ENCODE measurements at places on chromosomes 1 and 21.

- no peak for DNase-seq
Measured at GRCh38 chr1:240492832-240493440, 119.0 kb downstream of the GREM2 start.

- no peak for DNase-seq
Measured at GRCh38 chr1:93186667-93187066, 6.1 kb downstream of the CCDC18 start.

- no peak for DNase-seq
Measured at GRCh38 chr1:47235806-47236205, 3.8 kb upstream of the TAL1 start.

DNA sequence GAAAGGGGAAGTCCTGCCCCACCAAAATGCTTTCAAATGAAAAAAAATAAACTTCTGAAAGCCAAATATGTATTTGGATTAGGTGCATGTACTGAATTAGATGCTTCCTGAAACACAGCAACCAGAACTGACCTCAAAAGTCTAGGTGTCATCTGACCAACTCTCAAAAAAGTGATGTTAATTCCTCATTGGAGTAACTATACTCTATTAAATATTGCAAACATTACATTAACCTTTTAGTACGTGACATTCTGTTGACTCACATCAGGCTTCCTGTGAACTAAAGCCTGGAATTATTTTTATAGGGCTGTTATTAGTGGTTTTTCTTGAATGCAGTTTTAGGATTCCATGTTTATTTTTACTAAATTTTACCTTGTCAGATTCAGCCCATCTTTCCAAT is 73.5 kb downstream of the ASTN1 start:
- no peak for DNase-seq

DNA sequence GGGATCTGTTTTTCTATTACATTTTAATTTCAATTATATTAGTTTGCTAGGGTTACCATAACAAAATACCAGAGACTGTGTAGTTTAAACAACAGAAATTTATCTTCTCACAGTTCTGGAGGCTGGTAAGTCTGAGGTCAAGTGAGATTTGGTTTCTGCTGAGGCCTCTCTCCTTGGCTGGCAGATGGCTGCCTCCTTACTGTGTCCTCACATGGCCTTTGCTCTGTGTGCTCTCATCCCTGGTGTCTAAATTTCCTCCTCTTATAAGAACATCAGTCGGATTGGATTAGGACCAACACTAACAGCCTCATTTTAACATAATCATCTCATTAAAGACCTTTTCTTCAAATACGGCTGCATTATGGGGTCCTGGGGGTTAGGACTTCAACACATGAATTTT is 195.2 kb upstream of the CHODL start:
- DNase-seq = no peak

DNA sequence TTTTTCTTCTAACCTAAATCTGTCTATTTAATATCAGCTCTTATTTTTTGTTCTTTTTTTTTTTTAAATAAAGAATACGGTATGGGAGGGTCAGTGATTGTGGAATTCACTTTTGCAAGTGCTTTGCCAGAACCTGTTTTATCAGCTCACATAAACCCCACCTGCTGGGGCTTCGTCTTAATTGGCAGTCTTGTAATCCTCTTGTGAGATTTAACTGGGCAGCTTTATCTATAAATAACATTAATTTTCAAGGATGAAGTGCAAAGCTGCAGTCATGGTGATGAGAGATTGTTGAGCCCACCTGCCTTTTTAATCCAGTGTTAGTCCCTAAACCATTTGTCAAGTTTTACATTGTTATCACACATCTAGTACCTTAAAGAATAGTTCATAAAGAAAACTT is 18.2 kb upstream of the PDC start:
- no peak for DNase-seq

DNA sequence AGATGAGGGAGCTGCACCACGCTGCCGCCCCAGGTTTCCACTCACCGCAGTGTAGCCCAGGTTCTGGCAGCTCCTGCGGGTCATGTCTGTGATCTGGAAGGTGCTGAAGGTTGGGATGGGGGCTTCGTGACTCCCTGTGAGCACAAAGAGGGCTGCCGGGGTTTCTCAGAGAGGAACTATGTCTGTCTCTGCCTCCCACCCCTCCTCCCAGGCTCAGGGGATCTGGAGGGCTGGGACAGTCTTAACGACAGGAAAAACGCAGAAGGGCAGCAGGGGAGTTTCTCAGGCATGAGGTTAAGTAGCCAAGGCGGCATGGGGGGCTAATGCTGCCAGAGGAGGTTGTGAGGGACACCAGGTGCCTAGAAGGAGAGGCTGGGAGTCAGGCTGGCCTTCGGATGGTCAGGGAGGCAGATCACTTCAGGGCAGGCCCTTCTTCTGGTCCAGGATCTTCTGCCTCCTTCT is 656 bp downstream of the SH2D2A start:
- no peak for DNase-seq

GRCh38 chr21:43664358-43664757 is 5.0 kb downstream of the RRP1B start:
- DNase-seq = no peak

DNA sequence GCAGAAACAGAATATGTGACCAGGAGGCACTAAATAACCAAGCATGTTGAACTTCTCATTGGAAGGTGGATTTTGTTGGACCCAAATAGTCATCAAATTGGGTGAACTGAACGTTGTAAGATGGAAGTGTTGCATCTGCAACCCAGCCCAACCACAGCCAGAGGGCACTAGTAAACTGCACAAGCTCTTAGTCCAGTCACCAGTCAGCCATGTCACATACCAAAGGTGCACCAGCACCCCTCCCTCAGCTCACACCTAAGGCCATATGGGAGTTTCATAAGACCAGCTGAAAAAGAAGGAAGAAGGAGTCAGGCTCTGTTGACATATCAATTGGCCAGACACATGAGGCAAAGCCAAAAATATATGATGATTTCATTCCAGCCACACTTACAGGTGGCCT is 481.7 kb upstream of the NR5A2 start:
- DNase-seq = no peak

DNA sequence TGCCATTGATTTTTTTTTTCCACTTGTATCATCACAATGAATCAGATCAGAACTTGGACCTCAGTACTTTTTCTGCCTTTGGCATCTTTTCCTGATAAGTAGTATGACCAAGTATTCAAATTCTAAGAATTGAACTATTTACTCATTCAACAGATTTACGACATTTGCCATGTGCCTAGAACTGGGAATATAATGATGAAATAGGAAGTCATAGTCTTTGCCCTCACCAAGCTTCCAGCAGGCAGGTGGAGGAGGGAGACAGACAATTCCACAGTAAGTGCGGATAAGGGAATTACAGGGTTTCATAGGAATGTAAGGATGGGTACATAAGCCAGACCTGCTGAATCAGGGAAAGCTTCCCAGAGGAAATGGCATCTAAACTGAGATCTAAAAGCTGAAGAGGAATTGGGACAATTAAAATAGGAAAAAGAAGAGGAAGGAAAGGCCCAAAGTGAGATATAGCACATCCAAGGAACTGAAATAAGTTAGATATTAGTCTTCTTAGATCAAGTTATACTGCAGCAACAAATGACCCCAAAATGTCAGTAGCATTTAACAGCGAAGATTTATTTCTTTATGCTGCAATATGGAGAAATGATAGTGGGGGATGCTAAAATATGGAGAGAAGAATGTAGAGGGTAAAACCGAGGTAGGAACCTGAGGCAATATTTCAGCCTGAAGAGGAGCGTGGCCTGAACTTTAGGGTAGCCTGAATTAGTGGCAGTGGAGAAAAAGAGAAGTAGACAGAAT is 5.3 kb upstream of the DDX59 start:
- DNase-seq = no peak

GRCh38 chr1:229380536-229381160 is 37.8 kb upstream of the CCSAP start:
- no peak for DNase-seq

DNA sequence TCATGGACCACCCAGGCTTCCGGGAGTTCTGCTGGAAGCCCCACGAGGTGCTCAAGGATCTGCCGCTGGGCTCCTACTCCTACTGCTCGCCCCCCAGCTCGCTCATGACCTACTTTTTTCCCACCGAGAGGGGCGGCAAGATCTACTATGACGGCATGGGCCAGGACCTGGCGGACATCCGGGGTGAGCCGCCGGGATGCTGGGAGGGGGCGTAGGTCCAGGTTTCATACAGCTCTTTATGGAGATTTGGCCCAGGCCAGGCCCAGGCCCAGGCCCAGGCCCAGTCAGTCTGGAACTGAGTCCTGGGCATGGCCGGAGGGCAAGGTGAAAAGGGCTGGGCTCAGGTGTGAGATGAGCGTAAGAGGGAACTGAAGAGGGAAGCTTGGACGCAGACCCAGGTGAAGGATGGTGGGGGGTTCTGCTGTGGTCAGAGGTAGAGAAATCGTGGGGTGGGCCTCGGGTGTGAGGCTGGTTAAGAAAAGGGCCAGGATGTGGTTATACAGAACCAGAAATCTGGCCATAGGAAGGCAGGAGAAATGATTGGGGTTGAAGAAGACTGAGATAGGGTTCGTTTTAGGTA is 23.0 kb downstream of the DISP3 start:
- DNase-seq = no peak

- no peak for DNase-seq
Measured at GRCh38 chr1:243903895-243904294, 53.9 kb upstream of the AKT3 start.

GRCh38 chr1:7638078-7638477 is 133.0 kb upstream of the VAMP3 start:
- DNase-seq = no peak

GRCh38 chr1:22619798-22620197 is 16.6 kb upstream of the C1QA start:
- DNase-seq = no peak

- DNase-seq = no peak
Measured at GRCh38 chr21:26717146-26717739, 128.0 kb downstream of the ADAMTS1 start.

- no peak for DNase-seq
Measured at GRCh38 chr1:84242641-84243040, 58.9 kb upstream of the SAMD13 start.

- no peak for DNase-seq
Measured at GRCh38 chr1:182259968-182260367, 131.6 kb downstream of the GLUL start.

DNA sequence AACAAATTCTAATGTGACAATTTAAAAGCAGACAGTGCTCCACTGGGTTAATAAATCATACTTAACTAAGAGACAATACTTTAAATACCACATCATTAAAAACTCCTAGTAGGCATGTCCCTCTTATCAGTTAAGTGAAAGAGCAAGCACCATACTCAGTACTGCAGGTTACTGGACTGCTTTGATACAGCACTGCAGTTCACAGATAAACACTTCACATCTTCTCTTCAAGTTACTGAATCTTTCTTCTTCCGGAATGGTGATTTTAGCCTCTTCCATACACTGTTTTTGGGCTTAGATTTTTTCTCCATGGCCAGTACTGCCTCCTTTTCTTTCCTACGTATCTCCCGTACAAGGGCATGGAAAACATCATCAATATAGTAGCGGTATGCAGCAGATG is 11.0 kb downstream of the RIT1 start:
- no peak for DNase-seq

GRCh38 chr1:33261344-33261743 is 5.1 kb downstream of the ZNF362 start:
- no peak for DNase-seq

- DNase-seq = no peak
Measured at GRCh38 chr1:168499688-168500049, 44.1 kb downstream of the XCL2 start.

DNA sequence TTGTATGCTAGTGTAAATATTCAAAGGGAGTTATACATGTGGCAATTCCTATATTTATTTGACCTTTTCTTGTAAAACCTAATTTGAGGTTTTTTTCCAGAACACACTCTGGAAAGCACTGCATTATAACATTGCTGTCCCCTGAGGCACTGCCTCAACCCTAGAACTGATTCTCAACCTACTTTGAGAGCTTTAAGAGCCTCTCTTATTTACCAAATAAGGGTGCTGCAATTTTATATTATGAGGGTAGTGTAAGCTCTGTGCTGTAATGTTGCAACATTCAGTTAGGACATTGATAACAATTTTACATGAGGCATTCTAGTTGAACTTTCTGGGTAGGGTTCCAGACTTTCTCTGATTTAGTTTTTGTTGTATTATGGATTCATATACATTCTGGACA is 302.2 kb upstream of the DEPDC1 start:
- no peak for DNase-seq

GRCh38 chr1:229119161-229119560 is 151.8 kb upstream of the RAB4A start:
- DNase-seq = no peak

DNA sequence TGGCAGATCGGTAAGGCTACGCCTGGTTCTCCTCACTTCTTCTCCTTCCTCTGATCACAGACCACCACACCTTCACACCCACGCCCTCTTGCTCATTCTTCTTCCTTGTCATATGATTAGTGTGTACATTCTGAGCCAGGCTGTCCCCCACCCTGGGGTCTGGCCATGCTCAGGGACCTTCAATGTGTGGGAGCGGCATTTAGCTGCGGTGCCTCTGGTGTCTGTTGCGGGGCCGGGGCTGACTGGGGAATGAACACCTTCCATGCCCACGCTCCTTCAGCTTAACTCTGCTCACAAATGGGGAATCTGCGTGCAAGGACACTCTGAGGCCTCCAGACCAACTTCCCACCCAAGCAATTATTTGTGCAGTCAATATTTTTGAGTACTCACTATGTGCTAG is 29.4 kb downstream of the QSOX1 start:
- DNase-seq = no peak

DNA sequence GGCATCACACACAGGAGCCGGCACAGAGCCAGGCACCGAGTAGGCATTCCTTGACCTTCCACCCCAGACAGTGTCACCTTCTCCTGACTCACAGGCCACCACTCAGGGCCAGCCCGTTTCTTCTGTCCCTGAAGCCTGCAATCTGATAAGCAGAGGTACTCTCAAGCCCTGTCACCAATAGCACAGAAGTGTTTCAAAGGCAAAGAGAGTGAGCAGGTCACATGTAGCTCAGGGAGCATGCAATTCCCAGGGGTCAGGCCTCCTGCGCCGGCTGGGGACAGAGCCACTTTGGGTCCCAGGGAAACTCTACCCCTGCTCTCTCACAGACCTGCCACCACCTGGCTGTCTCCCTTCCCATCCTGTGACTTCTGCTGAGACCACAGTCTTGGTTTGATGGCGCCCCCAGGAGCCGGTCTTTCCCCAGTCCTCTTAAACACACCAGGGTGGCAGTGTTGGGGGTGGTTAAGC is 13.2 kb downstream of the CAPN9 start:
- no peak for DNase-seq
